Suppressor macrophage treated with lipopolysaccharide for 1 hour (primary cell): ENCODE measurements at places on chromosomes 3 and 15.

DNA sequence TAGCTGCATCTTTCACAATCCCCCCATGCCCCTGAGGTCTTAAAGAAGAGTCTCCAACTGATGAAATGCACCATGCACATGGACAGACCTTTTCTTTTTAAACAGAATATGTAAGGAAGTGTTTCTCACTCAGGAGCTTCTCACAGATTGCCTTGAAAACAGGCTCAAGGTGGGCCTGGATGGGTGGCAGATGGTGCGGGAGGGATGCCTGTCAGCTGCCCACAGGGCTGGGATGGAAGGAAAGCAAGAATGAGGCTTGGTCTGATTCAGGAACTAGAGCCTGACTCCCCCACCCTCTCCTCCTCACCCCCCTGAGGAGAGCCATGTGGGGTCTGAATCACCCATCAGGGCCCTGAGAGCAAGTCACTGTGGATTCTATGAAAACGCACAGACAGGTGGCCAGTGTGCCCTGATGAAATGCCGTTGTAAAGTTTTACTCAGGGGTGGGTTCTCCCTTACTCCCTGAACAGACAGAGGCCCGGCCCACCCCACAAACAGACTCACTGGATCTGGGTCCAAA is 67.2 kb downstream of the UMPS start:
- no peak for DNase-seq

DNA sequence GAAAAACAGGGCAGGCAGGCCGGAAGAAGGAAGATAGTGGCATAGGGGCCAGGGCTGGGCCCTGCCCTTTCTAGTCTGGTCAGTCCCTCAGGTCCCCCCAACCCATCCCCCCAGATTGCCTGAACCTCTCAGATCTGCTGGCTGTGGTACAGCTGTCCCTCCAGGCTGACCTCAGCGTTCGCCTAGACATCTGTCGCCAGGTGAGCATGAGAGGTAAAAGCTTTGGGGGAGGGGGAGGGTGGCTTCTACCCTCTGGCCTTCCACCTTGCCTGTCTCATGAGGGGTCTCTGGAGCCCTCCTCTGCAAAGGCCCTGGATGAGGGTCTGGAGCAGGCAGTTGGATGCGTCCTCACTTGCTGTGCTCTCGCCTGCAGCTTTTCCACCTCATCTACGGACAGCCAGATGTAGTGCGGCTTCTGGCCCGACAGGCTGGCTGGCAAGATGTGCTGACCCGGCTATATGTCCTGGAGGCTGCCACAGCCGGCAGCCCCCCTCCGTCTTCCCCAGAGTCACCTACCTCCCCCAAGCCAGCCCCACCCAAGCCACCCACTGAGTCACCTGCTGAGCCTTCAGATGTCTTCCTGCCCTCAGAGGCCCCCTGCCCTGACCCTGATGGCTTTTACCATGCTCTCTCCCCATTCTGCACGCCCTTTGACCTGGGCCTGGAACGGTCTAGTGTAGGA is 20.2 kb downstream of the NBEAL2 start:
- no peak for DNase-seq

DNA sequence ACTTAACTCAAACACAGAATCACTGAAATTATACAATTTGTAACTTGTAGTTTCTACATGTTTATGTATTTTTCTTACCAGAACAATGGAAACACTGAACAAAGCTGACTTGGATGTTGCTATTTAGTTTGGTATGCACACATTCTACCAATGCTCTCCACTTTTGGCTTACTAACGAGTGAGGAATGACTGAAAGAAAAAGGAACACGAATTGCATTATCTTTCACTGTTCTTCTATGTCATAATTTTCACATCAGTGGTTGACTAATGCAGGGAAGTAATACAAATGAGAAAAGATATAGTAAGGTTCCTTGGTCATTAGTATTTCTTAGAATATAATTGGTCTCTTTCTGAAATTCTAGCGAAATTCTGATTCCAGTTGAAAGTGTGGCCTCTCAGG is 9.8 kb upstream of the CNTN3 start:
- DNase-seq = no peak

DNA sequence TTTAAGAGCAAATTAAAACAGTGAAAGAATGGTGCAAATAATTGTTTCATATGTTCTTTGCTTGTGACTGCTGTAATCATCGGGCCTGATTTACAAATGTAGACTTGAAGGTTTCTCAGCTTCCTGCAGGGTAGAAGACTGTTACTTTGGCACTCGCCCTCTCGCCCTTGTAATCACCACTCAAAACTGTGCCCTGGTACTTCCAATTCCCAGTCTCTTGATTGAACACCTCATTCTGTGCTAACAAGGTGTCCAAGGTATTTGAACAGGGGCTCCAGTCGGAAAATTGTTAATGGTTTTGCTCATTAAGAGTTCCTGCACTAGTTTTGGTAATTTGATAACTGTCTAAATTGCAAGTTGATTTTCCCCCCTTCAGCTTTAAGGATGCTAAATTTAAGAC is 209.5 kb downstream of the ZIC1 start:
- no peak for DNase-seq

GRCh38 chr3:105857601-105858000 is 11.2 kb downstream of the CBLB start:
- DNase-seq = no peak

DNA sequence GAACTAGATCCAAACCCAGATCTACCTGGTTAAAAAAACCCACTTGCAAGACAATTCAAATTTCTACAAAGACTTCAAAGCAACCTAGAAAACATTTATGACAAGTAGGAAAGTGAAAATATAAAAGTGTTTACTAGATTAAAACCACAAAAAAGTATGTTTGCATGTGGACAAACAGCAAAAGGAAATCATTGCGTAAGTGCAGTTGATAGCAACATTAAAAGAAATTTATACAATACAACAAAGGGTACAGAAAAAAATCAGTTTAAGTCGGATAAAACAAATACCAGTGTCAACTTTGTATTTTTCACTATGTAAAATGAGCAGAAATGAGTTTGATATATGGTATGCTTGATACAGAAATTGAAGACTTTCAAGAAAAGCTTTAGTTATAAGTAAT is 2.6 kb downstream of the EIF5A2 start:
- DNase-seq = no peak

DNA sequence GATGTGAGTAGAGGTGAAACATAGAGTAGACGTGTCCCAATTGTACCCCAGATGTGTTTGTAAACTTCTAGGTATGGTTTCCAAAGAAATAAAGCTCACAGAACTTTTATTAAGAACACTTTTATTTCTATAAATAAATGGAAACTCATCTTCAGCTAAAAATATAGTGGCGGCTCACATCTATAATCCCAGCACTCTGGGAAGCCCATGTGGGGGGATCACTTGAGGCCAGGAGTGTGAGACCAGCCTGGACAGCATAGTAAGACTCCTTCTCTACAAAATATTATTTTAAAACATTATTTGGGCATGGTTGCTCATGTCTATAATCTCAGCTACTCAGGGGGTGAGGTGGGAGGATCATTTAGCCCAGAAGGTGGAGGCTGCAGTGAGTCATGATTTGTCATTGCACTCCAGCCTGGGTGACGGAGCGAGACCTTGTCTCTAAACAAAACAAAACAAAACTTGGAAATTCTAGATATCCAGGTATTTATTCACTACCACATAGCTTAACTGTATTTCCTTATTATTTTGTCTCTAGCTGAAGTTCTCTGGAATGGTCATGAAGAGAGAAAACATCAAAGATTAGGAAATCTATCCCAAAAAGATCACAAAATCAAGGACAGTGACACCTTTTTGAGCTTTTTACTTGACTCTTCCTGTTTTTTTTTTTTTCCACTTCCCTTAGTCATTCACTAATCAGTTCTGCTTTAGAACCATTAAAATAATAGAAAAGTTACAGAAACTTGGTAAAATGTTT is 258.1 kb downstream of the TIGIT start:
- no peak for DNase-seq

DNA sequence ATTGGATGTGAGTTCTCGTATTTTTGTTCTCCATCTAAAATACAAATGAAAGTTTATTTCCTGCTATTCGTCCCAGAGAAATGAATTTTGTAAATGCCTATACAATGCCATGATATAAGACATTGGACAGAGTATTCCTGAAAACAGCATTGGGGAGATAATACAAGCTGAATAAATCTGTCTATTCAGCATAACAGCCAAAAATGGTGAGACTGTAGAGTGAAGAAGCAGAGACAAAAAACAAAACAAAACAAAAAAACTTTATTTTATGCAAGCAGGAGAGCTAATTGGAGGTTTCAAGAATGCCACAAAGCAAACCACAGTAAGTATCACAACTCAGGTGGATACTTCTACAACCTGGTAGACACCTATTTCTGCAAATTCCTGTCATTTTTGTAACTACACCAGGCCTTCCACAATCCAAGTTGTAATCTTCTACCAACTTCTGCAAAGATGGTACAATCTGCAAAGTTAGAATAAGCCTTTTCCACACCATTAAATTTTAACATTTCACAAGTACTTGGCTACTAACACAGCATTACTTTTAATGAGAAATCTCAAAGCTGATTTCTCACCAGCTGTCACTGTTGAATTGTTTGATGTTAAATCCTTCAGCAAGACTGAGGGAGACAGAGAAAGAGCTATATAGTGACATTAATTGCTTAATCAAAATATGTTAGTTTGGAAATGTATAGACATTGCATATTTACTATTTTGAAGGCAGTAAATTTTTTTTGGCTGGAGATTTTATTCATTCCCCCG is 163.1 kb downstream of the CLSTN2 start:
- DNase-seq = no peak

- DNase-seq = no peak
Observed at GRCh38 chr3:190173426-190173825, 52.7 kb upstream of the P3H2 start.

DNA sequence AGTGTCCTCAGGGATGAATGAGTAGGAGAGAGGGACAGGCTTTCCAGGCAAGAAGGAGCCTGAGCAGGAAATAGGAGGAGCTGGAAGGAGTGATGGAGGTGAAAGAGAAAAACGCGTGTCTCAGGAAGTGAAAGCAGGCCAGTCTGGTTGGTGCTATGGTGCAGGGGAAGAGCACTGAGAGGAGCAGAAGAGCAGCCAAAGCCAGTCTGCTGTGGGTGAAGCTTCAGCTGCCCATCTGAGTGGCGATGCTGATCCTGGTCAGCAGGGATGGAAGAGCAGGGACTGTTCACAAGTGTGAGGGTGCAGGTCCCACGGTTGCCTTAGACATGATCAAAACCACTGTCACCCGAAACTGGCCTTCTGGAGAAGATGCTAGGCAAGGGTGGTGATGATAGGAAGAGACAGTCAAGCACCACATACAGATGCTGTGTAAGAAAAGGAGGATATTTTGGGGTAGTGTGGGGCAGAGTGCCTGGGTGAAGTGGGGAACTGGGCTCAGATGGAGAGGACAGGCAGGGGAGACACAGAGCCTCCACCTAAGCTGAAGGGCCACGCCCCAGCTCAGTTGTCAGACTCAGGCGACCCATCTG is 5.5 kb upstream of the KY start:
- no peak for DNase-seq

DNA sequence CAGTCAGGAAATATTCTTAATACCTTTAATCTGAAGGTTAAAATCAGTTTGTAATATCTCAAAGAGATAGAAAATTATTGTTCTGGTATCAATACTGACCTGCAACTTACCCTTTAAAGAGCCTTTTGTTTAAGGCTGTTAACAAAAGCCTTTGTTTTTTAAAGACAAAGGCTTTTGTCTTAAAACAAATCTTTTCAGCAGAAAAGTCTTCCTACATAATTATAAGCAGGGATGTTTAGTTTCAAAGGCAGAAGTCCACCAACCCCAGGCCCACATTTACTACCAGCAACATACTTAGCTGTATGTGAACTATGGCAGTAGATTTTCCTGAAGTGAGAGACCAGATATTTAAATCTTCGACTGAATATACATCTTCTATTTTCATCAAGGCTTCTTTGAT is 36.2 kb downstream of the SLC30A4 start:
- DNase-seq = no peak

DNA sequence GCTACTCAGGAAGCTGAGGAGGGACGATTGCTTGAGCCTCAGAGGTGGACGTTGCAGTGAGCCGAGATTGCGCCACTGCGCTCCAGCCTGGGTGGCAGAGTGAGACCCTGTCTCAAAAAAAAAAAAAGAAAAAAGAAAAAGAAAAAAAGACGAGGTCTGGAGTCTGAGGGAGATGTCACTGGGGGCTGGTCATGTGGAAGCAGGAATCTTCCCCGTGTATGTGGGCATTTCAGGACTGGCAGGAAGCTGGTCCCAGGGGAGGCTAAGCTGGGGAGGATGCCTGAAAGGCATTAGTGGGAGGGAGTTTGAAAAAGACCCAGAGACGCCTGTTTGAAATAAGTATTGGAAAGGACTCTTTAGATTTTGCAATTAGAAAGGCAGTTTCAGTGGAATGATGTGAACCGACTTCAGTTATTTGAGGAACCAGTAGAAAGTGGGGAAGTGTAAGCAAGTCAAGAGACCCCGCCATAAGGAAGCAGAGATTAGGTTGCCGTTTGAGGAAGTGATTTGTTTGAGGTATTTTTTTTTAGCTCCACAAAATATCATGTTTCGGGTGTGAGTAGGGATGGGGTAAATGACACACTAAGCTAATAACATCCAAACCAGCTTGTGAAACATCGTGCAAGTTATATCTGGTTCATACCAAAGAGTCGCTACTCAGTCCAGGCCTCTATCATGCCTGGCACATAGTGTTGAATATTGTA is 55.5 kb downstream of the ST6GAL1 start:
- peak; percentile 76 for DNase-seq

GRCh38 chr3:128452678-128453275 is 13.9 kb downstream of the DNAJB8 start:
- no peak for DNase-seq

DNA sequence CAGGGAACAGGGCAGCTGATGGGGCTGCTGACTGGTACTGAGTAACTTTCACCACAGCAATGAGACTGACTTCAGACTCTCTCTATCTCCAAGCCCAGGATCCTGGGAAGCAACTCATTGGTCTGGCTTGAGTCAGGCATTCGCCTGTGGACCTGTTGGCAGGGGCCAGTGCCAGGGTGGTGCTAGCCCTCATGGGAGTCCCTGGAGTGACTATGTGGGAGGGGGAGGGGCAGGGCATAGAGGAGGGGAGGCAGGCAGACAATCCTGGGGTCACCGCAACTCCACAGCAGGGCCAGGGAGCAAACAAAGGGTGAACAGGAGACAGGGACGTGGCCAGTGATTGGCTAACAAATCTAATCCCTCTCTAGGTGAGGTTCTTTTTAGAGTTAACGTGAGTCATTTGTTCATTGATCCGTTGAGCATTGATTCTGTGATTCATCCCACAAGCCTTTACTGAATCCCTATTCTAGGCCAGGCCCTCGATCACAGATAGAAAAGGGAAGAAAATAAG is 71.8 kb downstream of the CEMIP start:
- no peak for DNase-seq

GRCh38 chr3:31227131-31227562 is 305.6 kb upstream of the STT3B start:
- DNase-seq = peak; percentile 55
